ENCODE measurements at places on chromosomes 7 and 10.
A peak's percentile ranks its signal among the peaks of the same experiment; 100 is the strongest.

GRCh38 chr10:78302989-78303854, 269.6 kb downstream of the RPS24 start:
- DNase-seq: peak; percentile 82

DNA sequence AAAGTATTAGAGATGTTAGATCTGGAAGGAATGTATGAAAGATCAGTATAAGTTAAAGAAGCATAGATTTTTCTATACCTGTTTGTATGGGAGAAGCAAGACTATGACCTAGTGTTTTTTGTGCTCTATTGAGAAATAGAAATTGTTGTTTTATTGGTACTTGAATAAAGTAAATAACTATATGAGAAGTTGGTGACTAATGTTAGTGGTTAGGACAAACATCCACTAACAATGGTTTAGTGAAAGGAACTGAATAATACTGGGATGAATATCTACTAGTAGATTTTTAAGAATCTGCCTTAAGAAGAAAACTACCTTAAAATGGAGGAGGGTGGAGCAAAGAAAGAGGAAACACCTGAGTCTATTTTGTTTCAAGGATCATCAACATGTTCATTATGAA, 521.1 kb upstream of the POT1 start:
- DNase-seq: no peak

GRCh38 chr7:96310110-96310509, 11.8 kb downstream of the SLC25A13 start:
- DNase-seq: no peak

DNA sequence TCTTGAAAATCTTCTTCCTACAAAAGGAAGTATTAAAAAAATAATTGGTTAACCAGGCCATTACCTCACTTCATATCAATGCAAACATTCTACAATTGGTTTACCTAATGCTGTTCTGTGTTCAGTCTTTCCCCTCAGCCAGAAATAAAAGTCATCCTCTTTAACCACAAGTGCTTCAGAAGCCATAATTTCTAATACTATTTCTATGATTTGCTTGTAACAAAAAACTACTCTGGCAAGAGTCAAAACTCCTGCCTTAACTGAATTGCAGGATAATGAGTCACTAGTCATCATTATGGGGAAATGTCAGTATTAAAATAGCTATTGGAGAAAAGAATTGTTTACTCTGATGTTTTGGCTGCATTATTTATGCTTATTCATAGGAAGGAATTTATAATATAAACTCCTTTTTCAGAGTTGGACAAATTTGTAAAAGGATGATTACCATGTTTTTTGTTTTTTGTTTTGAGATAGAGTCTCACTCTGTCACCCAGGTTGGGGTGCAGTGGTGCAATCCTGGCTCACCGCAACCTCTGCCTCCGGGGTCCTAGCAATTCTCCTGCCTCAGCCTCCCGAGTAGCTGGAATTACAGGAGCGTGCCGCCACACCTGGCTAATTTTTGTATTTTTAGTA, 55.5 kb upstream of the ODAD2 start:
- no peak for DNase-seq

DNA sequence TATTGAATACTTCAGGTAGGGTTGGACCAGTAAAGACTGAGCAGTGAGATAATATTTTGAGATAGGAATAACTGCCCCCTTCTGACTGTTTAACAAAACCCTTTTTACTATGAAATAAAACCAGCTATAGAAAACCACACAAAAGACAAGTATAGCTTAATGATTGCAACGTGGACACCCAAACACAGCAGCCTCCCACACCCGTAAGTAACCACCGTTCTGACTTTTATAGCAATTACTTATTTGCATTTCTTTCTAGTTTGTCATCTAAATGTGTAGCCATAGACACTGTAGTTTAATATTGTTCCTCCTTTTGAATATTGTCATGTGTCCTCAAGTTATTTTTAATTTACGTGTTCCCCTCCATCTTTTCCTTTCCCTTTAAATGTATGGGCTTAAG, 42.9 kb upstream of the SYPL1 start:
- no peak for DNase-seq

DNA sequence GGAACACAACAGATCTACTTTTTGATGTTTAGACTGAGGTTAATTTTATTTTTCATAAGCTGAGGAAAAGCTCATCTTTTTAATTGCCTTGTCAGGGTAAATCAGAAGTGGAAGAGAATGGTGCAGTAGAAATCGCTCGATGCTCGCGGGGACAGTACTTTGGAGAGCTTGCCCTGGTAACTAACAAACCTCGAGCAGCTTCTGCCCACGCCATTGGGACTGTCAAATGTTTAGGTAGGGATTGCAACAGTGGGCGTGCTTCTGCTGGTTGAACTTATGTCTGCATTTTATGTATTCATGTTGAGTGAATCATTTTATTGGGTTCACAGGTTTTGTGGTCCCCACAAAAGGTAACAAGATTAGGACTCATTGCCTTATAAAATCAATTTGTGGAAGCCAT, 11.7 kb upstream of the HBP1 start:
- DNase-seq: no peak

GRCh38 chr10:29358010-29358616, 69.2 kb downstream of the LYZL1 start:
- no peak for DNase-seq

GRCh38 chr10:34454590-34455261, 360.4 kb downstream of the PARD3 start:
- DNase-seq: no peak

GRCh38 chr10:5862360-5862961, 27.2 kb downstream of the ANKRD16 start:
- DNase-seq: no peak

- DNase-seq: no peak
Observed at GRCh38 chr10:53052521-53053164, 280.1 kb upstream of the MBL2 start.

GRCh38 chr7:156731651-156732050, 91.1 kb downstream of the RNF32 start:
- DNase-seq: no peak

DNA sequence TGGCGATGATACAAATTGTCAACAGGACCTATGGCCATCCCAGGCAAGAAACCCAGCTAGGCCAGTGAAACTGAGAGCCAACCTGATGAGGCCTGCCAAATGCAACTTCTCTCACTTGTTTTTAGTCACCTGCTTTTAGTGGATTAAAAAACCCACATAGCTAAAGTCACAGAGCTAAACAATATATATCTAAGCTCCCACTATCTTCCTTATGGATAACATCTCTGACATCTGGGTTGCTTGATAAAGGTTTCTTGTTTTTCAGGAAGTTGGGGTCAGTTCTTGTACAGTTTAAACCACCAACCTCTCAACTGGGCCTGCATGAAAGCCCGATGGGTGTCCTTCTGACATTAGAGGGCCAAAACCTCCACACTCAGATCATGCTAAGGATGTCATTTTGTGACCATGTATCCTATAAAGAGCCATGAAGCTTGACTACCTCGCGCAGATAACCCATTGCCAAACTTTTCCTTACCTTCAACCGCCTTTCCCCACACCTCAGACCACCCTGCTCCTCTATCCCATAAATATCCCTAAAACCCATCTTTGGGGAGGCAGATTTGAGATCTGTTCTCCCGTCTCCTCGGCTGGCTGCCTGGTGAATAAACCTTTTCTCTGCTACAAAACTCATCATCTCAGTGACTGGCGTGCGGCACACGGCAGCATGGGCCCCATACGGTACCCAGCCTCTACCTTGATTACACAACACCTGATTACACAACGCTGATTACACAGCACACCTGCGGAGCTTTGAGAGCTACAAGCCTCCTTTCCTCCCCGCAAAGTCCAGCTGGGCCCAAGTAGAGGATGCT, 797 bp upstream of the STMP1 start:
- no peak for DNase-seq

- no peak for DNase-seq
Observed at GRCh38 chr10:51915031-51915542, 215.7 kb upstream of the CSTF2T start.

DNA sequence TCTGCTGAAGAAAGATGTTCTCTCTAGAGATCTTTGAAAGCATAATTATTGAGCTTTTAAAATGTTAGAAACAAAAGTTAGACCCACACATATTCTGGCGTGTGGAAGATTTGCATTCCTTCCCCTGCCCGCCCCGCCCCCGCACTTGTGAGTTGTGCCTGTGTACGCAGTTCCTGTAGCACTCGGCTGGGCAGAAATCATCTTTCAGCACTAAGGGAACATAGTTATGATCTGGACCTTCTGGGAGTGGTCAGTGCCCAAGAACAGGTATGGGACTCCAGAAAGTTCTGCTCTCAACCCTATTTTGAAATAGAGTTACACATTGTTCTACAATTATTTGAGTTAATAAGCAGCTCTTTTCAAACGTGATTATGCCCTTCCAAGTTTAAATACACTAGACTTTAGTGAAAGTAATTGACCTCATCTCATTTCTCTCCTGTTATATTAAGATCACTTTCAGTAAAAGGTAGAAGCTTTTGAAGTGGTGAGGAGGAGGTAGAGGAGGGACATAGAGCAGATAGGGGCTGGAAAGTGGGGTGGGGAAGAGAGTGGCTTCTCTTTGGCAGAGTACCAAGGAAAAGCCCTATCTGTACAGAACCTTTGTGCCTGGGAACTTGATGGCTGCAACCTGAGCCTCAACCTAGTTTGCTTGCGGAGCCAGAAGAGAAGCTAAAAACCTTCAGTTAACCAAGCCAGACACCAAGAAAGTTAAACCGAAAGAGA, 5.7 kb downstream of the BLVRA start:
- DNase-seq: no peak

GRCh38 chr7:36053589-36053988, 99.5 kb upstream of the EEPD1 start:
- DNase-seq: no peak

GRCh38 chr10:130630135-130630534, 493.9 kb downstream of the GLRX3 start:
- no peak for DNase-seq
